Karpas-422 (cell line): ENCODE measurements at places on chromosomes 7 and 10. TPM values are rescaled to one million over a fixed set of nuclear protein-coding genes. Genes with fewer than 3 reads are reported as not detected.
A peak's percentile ranks its signal among the peaks of the same experiment; 100 is the strongest.

DNA sequence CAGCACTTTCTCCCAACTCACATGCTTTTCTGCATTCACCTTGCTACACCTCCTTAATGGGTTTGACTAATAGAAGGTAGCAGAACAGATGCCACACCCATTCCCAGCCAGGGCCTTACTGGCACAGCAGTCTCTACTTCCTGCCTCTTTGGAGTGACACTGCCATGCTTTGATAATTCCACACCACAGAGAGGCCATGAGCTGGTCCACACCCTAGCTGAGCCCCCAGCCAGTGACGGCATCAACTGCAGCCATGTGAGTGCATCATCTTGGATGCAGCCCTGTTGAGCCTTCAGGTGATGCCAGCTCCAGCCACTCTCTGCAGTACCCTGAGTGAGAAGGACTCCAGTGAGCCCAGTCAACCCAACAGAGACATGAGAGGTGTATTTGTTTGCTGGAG lies 27.5 kb upstream of the EZH2 start:
- H3K4me1 ChIP-seq = peaks cover 25% of the 10 kb centered on the region
- H3K27me3 ChIP-seq = no peaks in the 10 kb centered on the region
- no peak for DNase-seq
- H3K27ac ChIP-seq = no peak overlapping the region

Gene WDR11
- total RNA-seq = 46.8 and 73.2 TPM in 2 replicates

GRCh38 chr7:143229054-143229790 lies 7.4 kb downstream of the TAS2R40 start:
- no peak overlapping the region for H3K27ac ChIP-seq
- no peaks in the 10 kb centered on the region for H3K36me3 ChIP-seq
- H3K4me3 ChIP-seq = no peak overlapping the region
- no peak for DNase-seq
- H3K4me1 ChIP-seq = peaks cover 11% of the 10 kb centered on the region

DNA sequence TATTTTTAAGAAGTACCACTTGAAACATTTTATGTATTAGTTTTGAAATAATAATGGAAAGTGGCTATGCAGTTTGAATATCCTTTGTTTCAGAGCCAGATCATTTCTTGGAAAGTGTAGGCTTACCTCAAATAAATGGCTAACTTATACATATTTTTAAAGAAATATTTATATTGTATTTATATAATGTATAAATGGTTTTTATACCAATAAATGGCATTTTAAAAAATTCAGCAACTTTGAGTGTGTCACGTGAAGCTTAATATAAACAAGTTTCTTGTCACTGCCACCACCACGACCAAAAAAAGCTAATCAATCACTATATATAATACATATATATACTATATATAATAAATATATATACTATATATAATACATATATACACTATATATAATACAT lies 4.8 kb downstream of the IL6 start:
- peaks cover 10% of the 10 kb centered on the region for H3K4me1 ChIP-seq
- H3K36me3 ChIP-seq = no peaks in the 10 kb centered on the region
- DNase-seq = peak; percentile 19
- H3K4me3 ChIP-seq = no peak overlapping the region
- no peaks in the 10 kb centered on the region for H3K27me3 ChIP-seq
- no peak overlapping the region for H3K27ac ChIP-seq

GRCh38 chr7:104208421-104208780 lies 588 bp upstream of the ORC5 start:
- peak overlapping the region; percentile 88 for H3K4me3 ChIP-seq
- H3K27me3 ChIP-seq = no peaks in the 10 kb centered on the region
- H3K36me3 ChIP-seq = peaks cover 23% of the 10 kb centered on the region
- H3K4me1 ChIP-seq = peaks cover 19% of the 10 kb centered on the region

DNA sequence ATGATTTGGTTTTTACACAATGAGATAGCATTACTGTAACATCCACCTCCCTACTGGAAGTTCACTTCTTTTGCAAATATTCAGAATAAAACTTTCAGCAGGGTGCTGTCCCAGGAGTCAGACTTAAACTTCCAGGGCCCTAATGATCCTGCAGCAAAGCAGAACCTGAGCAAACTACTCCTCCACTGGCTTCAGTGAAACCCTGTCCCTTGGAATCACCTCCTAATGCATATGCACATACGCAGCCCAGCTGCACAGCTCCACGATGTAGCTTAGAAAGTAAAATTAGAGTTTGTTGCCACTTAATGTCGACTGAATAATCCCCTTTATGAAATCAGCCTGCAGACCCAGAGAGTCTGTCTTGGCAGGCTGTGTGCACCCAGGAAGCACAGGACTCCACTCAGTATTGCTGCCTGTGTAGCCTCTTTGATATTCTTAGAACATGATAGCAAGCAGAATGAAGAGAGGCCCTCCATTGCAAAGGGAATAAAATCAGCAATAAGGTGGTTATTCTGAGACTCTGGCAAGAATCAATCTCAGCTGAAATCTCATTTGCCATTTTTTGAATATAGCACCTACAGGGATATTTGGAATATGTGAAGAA lies 1.6 kb downstream of the NPSR1 start:
- no peaks in the 10 kb centered on the region for H3K27me3 ChIP-seq
- H3K4me1 ChIP-seq = no peaks in the 10 kb centered on the region
- no peaks in the 10 kb centered on the region for H3K36me3 ChIP-seq
- no peak overlapping the region for H3K4me3 ChIP-seq
- DNase-seq = no peak

- no peak overlapping the region for H3K27ac ChIP-seq
- peaks cover 14% of the 10 kb centered on the region; the same call in 1 of the 2 replicates for H3K27me3 ChIP-seq
- no peaks in the 10 kb centered on the region; the same call in 1 of the 2 replicates for H3K36me3 ChIP-seq
- H3K4me3 ChIP-seq = no peak overlapping the region
These were observed 172.4 kb upstream of the ZMIZ1 start for GRCh38 chr10:78896159-78896928.

Gene OR6V1
- not detected in 2 replicates for total RNA-seq

DNA sequence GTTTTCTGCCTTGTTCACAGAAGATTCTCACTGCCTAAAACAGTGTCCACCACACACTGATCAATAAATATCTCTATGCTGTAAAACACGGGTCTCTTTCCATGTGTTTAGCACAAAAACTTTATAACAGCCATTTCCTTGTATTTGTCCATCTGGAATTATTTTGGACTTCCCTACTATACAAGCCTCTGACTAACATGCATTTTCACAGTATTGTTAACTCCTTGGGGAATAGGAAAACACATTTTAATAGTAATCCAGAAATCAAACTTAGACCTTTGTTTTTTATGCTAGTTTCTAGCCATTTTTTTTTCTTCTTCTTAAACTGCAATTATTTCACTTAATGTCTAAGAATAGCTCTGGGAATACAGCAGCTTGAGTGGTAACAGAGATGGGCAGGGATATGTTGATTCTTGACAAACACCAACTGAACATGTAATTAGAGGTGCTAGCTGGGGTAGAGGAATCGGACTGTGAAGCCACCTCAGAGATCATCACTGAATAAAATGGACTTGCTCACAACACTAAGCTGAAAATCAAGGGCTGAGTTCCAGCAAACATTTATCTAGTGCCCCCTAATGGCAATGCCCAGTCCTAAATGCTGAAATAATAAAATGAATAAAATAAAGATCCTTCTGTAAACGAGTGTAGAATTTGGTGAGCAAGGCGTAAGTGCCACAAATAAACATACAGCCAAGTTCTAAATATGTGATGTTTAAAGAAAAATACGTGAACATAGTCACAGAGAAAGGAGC lies 593.1 kb downstream of the SORCS1 start:
- no peaks in the 10 kb centered on the region; the same call in 1 of the 2 replicates for H3K27me3 ChIP-seq
- no peak overlapping the region for H3K4me3 ChIP-seq
- DNase-seq = peak; percentile 41
- no peaks in the 10 kb centered on the region for H3K36me3 ChIP-seq
- no peaks in the 10 kb centered on the region for H3K4me1 ChIP-seq

Gene BEND7
- total RNA-seq = not detected in 2 replicates

DNA sequence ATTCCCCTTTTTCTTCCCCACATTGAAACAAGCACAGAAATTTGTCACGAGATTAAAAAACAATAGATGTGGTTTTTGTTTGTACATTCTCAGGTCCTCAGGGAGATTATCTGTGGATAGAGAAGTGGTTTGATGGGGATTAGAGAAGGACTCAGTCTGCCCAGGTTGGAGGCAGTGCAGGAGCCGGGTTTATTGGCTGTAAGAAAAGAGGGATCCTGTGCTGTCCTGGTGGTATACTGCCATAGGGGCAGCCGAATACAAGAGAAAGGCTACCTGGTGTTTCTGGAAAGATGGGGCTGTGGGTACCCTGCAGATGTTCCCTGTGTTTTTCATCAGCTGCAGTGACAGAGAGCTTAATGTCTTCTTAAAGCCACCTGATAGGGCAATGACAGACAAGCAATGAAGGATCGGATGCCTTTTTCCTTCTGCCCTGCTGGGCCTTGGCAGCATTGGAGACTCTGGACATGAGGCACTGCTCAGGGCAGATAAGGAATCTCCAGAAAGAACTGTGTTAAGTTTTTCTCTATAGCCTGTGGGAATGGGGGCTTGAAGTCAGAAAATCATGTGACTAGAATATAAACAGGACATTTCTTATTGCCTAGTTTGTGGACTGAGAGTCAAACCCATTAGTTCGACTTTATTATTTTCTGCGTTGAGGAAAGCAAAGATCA lies 18.1 kb upstream of the GPR141 start:
- H3K27me3 ChIP-seq = no peaks in the 10 kb centered on the region
- H3K4me1 ChIP-seq = no peaks in the 10 kb centered on the region
- no peak for DNase-seq

GRCh38 chr10:117496031-117496430 lies 46.5 kb upstream of the EMX2 start:
- no peak for DNase-seq
- peaks cover 7% of the 10 kb centered on the region for H3K4me1 ChIP-seq
- H3K36me3 ChIP-seq = no peaks in the 10 kb centered on the region
- no peaks in the 10 kb centered on the region for H3K27me3 ChIP-seq
- no peak overlapping the region for H3K4me3 ChIP-seq

DNA sequence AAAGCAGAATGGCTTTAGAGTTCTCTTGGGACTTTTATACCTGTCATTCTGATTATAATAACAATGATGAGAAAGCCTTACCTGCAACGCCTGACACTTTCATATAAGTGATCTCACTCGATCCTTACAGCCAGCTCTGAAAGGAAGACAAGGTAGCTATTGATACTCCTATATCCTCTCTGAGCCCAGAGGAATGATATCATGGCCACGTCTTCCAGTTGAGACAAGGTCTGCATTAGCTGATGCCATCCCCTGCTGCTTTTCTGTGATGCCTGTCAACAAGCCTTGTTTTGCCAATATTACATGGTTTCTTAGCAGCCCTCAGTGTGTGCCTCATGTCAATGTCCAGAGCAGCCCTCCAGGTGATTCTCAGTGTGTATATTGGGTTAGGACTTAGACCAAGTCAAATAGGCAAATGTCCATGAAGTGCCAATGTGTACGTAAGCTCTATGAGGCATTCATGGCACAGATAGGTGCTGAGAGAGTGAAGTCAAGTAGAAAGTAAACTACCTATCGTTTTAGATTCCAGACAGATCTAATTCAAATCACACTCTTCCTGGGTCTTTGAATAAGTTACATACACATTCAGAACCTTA lies 405.9 kb downstream of the ADRA2A start:
- no peak for DNase-seq
- no peaks in the 10 kb centered on the region for H3K4me1 ChIP-seq
- H3K27me3 ChIP-seq = no peaks in the 10 kb centered on the region
- no peak overlapping the region for H3K4me3 ChIP-seq
- H3K36me3 ChIP-seq = no peaks in the 10 kb centered on the region
- no peak overlapping the region for H3K27ac ChIP-seq

DNA sequence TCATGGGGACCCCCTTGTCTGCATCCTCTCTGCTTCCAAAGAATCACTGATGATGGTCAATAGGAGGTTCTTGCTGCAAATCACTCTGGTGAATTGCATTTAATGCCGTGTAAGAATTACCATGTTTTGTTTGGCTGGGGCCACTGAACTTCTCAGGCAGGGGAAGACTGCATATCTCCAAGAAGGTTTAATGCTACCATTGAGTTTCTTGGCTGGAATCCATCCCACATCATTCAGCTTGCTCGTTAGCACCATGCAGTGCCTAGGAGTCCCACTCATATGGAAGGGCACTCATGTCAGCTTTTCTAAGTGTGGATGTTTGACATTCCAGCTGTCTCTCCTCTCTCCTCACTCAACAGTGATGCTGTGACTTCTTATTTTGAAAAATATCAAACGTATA lies 50.2 kb upstream of the BAMBI start:
- H3K27me3 ChIP-seq = no peaks in the 10 kb centered on the region
- H3K36me3 ChIP-seq = no peaks in the 10 kb centered on the region
- H3K4me3 ChIP-seq = no peak overlapping the region
- no peak for DNase-seq
- H3K27ac ChIP-seq = no peak overlapping the region
- no peaks in the 10 kb centered on the region for H3K4me1 ChIP-seq

- no peak overlapping the region for H3K27ac ChIP-seq
- H3K27me3 ChIP-seq = peaks cover 3% of the 10 kb centered on the region; the same call in 1 of the 2 replicates
- no peaks in the 10 kb centered on the region for H3K4me1 ChIP-seq
- no peak for DNase-seq
- H3K36me3 ChIP-seq = no peaks in the 10 kb centered on the region
These were observed 85.9 kb downstream of the TRIL start for GRCh38 chr7:28872226-28872625.

- H3K4me1 ChIP-seq = peaks cover 11% of the 10 kb centered on the region
- H3K27me3 ChIP-seq = no peaks in the 10 kb centered on the region
- no peak overlapping the region for H3K27ac ChIP-seq
- H3K36me3 ChIP-seq = no peaks in the 10 kb centered on the region
- no peak for DNase-seq
These were observed 23.5 kb downstream of the ABLIM1 start for GRCh38 chr10:114634609-114634979.

DNA sequence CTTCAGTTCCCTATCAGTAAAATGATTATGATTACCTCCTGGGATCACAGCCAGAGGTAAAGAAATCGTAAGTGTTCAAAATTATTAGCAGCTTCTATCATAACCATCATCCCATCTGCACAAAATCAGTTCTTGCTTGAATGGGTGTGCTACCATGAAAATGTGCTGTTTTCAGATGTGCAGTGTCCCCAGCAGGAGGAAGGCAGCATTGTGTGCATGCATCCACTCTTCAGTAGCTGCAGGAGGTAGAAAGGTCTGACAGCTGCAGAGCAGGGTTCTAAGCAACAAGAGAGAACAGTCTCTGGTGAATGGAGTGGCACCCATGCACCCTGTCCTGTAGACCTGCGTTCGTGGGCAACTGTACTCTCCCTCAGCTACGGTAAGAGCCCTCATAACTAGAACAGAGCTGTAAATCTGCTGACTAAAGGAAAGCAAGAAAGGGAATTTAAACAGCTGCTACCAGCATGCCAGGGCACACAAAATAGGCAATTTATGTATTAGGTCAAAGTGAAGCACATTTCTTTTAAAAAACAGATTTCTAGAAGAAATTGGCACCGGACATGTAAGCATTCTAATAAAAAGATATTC lies 21.2 kb downstream of the VSTM2A start:
- DNase-seq = no peak
- no peaks in the 10 kb centered on the region for H3K36me3 ChIP-seq
- H3K27ac ChIP-seq = no peak overlapping the region
- H3K4me3 ChIP-seq = no peak overlapping the region
- H3K27me3 ChIP-seq = no peaks in the 10 kb centered on the region
- no peaks in the 10 kb centered on the region for H3K4me1 ChIP-seq

DNA sequence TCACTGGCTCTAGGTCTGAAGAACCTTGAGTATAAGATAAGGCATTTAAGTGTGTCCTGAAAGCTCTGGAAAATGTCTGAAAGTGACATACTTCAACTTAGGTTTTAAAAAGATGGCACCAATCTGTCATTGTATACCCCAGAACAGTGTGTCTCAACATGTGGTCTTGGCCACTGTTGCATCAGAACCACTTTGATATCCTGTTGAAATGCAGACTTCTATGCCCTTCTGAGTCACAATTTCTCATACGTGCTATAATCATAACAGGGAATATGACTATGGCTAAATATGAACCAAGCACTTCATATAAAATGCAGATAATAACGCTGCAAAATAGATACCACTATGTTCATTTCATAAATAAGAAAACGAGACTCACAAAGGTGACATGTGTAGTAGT lies 38.0 kb upstream of the GPAM start:
- H3K4me3 ChIP-seq = no peak overlapping the region
- no peak for DNase-seq
- H3K4me1 ChIP-seq = peaks cover 40% of the 10 kb centered on the region
